Stimulated activated CD8-positive, alpha-beta memory T cell treated with anti-CD3 and anti-CD28 coated beads, Interleukin-4, amount 100 ng/mL, for 1 hour (primary cell): ENCODE measurements at places on chromosomes 12 and 14.

DNA sequence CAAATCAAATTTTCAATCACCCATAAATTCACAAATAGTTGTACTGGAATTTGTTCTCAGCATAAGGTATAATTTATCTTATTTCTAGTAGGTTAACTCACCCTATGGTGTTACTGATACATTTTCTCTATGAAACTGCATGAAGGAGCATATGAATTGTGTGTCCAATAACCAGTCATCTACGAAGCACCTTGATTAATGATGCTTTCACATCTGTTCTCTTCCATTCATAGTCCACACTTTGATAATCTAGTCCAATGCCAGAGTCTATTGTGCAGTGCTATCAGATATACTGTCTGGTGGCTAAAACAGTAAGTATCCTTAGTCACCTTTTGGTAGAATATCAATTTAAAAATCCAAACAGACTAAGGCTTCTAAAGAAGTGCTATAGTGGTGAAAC is 876.0 kb downstream of the RPS29 start:
- no peak for DNase-seq

DNA sequence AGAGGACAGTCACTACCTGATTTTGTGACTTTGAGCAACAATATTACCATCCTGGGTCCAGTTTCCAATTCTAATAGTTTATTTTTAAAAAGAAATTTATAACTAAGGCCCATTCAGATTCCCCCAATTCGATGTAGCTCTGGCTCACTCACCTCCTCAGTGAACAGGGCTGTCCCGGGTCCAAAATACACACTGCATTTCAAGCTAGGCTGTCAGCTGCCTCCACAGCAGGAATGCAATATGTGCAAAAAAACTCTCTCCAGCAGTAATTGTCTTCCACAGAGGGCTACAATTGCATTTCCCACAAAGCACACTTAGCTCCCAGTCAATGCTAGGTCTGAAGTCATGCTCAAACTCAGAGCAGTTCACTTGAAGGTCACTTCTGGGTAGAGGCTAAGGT is 39.3 kb upstream of the ZNF641 start:
- DNase-seq: no peak

DNA sequence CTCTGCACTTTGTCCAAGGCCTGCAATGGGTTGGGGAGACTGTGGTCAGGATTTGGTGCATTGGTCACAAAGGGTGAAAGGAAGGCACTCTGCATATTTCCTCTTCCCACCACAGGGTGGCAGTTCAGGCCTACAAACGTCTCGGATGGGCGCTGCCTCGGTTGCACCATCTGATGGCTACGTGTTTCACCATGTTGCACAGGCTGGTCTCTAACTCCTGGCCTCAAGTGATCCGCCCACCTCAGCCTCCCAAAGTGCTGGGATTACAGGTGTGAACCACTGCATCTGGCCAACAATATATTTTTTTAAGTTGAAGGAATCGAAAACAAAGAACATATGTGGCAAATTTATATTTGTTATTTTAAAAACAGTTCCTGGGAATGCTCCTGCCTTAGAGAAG is 35.1 kb downstream of the TMBIM6 start:
- DNase-seq: peak; percentile 5

DNA sequence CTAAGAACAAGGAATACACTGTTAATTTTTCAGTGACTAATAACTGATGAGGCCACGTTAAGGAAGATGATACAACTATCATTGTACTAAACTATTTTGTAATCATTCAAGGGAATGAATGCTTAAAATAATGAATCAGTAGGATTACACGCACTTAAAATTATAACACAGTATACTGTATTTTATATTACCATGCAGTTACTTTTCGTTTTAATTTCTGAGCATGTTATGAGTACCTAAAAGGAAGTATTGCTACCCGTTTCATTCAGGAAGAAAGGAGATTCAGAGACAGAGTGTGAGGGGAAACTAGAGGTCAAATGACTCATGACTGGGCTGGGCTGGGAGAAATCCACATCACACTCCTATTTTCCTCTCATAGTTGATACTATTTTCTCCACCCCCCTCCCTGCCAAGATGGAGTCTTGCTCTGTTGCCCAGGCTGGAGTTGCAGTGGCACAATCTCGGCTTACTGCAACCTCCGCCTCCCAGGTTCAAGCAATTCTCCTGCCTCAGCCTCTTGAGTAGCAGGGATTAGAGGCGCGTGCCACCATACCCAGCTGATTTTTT is 202.0 kb downstream of the PPM1H start:
- DNase-seq: no peak

- no peak for DNase-seq
Measured at GRCh38 chr14:23447361-23448350, 12.2 kb upstream of the MYH7 start.

DNA sequence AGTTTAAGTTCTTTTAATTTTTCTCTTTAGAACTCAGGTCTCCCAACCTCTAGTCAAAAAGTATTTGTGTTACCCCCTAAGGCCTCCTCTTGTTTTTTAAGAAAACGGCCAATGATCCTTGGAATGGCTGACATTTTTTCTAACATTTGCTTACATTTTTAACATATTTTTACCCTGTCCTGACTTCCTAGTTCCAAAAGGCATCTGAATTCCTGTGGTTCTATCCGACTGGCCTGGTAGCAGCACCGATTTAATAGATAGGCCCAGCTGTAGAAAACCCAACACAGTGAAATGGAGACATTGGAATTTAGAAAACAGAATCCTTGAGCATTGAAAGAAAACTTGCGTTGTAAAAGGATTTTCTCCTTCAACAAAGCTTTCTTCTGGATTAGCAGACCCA is 134.7 kb upstream of the GSC start:
- no peak for DNase-seq

DNA sequence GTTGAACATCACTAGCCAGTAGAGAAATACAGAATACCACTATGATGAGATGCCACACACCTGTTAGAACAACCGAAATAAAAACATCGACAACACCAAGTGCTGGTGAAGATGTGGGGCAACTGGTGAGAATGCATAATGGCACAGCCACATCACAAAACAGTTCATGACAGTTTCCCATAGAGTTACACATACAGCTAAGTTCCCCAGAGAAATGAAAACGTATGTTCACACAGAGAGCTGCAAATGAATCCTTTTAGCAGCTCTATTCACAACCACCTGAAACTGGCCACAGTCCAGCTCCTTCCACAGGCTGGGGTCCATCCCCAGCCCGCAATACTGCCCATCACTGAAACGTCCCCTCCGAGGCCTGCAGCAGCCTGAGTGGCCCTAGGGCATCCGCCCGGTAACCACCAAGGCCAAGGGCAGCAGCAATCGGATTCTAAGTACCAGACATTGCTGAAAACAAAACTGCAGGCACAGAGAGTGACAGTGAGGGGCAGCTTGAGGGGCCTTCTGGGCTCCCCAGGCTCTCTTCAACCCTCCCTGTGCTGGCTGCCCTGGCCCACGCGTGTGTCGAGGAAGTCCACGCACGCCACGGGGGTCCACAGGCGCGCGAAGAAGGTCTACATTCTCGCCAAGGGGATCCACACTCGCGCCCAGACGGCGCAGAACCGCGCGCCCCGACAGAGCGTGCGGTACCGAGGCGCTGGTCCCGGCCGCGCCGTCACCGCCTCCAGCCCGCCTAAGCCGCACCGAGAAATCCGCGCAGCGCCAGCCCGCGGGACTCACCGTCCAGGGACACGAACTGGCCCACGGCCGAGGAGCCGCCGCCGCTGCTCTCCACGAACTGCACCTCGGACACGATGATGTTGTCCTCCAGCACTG is 903 bp downstream of the BRF1 start:
- no peak for DNase-seq

DNA sequence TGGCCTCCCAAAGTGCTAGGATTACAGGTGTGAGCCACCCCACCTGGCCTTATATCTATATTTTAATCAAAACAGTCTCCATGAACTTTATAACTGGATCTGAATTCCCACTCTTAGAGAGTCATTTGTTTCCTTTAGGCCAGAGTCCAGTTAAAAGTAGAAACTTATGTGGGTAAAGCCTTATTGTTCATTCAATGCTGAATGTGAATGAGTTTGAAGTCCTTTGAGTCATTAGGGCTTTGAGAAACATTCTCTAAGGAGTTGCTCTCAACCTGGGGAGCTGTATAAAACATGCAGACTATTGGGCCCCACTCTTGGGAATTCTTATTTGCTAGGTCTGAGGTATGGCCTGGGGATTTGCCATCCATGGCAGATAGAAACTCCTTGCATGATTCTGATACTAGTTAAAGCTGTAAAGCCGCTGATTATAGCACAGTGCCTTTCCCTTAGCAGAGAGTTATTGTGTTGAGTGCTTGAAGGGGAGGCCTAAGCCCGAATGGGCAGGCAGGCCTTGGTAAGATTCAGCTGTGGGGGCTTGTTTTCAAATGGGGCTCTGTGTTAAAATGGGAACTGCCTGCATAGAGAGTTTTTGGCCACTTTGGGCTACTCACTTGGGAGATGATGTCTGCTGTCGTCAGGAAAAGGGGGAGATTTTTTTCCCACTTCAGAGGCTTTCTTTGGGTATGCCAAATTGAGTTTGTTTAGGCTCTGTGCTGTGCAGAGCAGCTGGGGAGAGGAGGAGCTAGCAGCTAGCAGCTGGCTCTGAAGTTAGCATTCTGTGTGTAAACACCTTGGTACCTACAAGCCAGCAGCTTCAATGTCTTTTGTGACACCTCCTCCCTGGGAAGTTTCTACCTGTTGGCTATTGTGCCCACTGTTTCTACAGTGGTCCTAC is 117.5 kb downstream of the DACT1 start:
- DNase-seq: no peak
